ENCODE measurements at places on chromosomes 1 and 21. TPM values are rescaled to one million over a fixed set of nuclear protein-coding genes. Genes with fewer than 3 reads are reported as not detected.

- H3K27me3 ChIP-seq, result no peaks in the 10 kb centered on the region
- H3K36me3 ChIP-seq, result no peaks in the 10 kb centered on the region
- no peak for DNase-seq
- H3K4me3 ChIP-seq, result no peak overlapping the region
- H3K4me1 ChIP-seq, result peaks cover 12% of the 10 kb centered on the region
Measured at GRCh38 chr1:246591958-246592357, 25.7 kb downstream of the CNST start.

The OR14K1 gene
- total RNA-seq, result 1.1 TPM

DNA sequence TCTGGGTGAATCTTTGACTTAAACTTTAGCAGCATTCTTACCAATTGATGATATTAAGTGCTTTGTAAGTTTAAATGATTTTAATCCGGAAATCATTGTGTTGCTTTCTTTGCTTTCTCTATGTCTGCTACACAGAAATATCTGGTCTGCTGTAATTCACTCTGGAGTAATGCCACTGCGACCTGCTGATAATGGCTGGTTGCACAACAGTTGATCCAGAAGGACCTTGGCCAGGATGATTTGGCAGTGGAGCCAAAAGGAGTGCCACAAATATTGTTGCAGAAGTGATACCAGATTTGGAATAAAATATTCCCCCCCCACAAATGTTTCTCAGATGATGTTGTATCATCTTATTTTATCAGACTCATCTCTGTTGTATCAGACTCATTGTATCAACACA lies 2063.9 kb downstream of the MRPL39 start:
- no peak overlapping the region for H3K4me3 ChIP-seq
- no peaks in the 10 kb centered on the region for H3K4me1 ChIP-seq
- H3K27me3 ChIP-seq, result no peaks in the 10 kb centered on the region
- no peak for DNase-seq

DNA sequence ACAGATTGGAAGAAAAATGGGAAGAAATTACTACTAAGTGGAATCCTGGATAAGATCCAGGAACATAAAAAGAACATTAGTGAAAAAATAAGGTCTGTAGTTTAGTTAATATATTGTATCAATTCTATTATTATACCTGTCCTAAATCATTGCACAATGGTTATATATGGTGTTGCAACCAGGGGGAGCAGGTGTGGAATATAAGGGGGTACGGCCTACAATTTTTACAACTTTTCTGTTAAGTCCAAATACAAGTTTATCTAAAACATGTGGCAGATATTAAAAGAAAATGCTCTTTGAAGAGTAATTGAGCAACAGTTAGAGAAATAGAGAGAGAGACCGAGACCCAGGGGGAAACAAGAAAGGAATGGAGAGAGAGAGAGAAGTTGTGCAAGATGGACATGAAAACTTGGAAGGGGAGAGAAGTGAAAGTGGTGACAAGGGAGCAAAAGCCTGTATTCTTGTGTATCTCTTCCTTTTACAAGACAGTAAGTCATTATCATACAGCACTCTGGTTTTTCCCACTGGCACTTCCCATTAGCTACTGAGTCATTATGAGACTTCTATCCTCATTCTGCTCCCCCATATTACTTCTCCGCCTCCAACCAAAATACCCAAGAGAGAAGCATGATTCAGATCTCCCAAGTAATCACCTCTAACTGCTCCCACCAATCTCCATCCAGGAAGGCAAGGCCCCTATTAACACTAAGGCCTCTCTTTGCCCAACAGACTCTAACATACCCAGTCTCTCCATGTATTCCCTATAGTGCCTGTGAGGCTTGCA lies 22.3 kb upstream of the TRAF3IP3 start:
- no peak overlapping the region for H3K27ac ChIP-seq
- DNase-seq, result no peak
- no peak overlapping the region for H3K4me3 ChIP-seq
- H3K27me3 ChIP-seq, result no peaks in the 10 kb centered on the region
- H3K4me1 ChIP-seq, result no peaks in the 10 kb centered on the region

The LMOD1 gene
- 50.0 TPM for total RNA-seq

DNA sequence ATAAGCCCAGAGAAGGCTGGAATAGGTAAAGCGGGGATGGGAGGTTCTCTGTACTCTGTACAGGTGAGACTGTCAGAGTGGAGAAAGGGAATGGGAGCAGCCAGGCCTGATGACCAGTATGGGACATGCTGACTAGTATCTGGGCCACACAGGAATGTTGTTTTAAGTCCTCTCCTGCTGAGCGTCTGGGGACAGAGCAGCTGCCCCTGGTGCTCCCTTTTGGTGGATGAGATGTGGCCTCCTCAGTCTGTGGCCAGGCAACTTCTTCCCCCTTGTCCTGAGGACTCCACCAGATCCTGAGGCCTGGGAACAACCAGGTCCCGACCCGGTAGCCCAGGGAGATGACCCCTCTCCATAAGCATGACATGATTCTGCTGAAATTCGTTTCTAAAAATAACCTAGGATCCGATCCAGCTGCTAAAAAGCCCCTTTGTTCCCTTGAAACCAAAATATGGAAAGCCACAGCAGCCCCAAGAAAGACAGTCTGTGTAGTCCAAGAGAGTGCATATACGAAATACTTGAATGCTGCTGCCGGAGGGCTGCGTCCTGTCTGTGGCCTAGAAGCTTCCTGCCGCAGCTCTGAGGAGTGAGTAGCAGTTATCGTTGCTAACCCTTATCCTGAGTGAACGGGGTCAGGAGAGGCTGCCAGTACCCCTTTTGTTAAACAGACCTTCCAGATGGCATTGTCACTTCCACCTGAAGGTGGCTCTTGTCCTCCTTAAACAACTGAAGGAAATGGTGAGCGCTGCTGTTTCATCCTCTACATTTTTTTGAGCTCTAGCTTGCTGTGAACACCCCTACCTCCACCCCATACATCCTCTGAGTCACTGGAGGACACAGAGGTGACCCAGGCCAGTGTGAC lies 47.1 kb downstream of the ATP2B4 start:
- H3K27ac ChIP-seq, result peak overlapping the region; percentile 26
- peak; percentile 28 for DNase-seq
- no peaks in the 10 kb centered on the region for H3K27me3 ChIP-seq
- no peaks in the 10 kb centered on the region for H3K36me3 ChIP-seq
- peaks cover 38% of the 10 kb centered on the region for H3K4me1 ChIP-seq

DNA sequence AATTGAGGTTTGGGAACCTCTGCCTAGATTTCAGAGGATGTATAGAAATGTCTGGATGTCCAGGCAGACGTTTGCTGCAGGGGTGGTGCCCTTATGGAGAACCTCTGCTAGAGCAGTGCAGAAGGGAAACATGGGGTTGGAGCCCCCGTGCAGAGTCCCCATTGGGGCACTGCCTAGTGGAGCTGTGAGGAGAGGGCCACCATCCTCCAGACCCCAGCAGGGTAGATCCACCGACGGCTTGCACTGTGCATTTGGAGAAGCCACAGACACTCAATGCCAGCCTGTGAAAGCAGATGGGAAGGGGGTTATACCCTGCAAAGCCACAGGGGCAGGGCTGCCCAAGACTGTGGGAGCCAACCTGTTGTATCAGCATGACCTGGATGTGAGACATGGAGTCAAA lies 354.6 kb downstream of the ZNF326 start:
- H3K27ac ChIP-seq, result no peak overlapping the region
- H3K27me3 ChIP-seq, result no peaks in the 10 kb centered on the region
- H3K36me3 ChIP-seq, result no peaks in the 10 kb centered on the region
- DNase-seq, result no peak
- H3K4me3 ChIP-seq, result no peak overlapping the region

The LENEP gene
- total RNA-seq, result not detected

GRCh38 chr1:94143173-94143808 lies 22.3 kb upstream of the ABCA4 start:
- DNase-seq, result no peak
- H3K4me1 ChIP-seq, result peaks cover 19% of the 10 kb centered on the region
- H3K27ac ChIP-seq, result no peak overlapping the region
- H3K36me3 ChIP-seq, result no peaks in the 10 kb centered on the region
- H3K27me3 ChIP-seq, result no peaks in the 10 kb centered on the region

DNA sequence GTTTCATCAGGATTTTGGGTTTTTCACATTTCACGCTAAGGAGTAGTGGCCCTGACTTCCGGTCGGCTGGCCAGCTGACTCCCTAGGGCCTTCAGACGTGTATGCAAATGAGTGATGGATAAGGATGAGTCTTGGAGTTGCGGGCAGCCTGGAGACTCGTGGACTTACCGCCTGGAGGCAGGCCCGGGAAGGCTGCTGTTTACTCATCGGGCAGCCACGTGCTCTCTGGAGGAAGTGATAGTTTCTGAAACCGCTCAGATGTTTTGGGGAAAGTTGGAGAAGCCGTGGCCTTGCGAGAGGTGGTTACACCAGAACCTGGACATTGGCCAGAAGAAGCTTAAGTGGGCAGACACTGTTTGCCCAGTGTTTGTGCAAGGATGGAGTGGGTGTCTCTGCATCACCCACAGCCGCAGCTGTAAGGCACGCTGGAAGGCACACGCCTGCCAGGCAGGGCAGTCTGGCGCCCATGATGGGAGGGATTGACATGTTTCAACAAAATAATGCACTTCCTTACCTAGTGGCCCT lies 23.1 kb upstream of the TNFRSF1B start:
- H3K4me3 ChIP-seq, result no peak overlapping the region
- peak; percentile 43 for DNase-seq
- peaks cover 15% of the 10 kb centered on the region for H3K4me1 ChIP-seq

GRCh38 chr1:59266180-59266926 lies 30.5 kb upstream of the FGGY start:
- no peaks in the 10 kb centered on the region for H3K27me3 ChIP-seq
- DNase-seq, result no peak
- no peaks in the 10 kb centered on the region for H3K4me1 ChIP-seq
- no peak overlapping the region for H3K27ac ChIP-seq
- H3K4me3 ChIP-seq, result no peak overlapping the region

GRCh38 chr1:9069326-9070100 lies at the start of gene SLC2A5:
SLC2A5 (minus strand) TSS chr1:9069635; CDS start chr1:9069536, 99 bp downstream.
- DNase-seq, result no peak
- peak within 1 kb of the TSS; percentile 10 for H3K27ac ChIP-seq
- H3K36me3 ChIP-seq, result no peaks in the 10 kb centered on the region

GRCh38 chr1:172478485-172478884 lies 34.6 kb upstream of the PIGC start:
- no peaks in the 10 kb centered on the region for H3K36me3 ChIP-seq
- H3K4me3 ChIP-seq, result no peak overlapping the region
- no peaks in the 10 kb centered on the region for H3K4me1 ChIP-seq
- no peaks in the 10 kb centered on the region for H3K27me3 ChIP-seq

The AADACL3 gene
- not detected for total RNA-seq

DNA sequence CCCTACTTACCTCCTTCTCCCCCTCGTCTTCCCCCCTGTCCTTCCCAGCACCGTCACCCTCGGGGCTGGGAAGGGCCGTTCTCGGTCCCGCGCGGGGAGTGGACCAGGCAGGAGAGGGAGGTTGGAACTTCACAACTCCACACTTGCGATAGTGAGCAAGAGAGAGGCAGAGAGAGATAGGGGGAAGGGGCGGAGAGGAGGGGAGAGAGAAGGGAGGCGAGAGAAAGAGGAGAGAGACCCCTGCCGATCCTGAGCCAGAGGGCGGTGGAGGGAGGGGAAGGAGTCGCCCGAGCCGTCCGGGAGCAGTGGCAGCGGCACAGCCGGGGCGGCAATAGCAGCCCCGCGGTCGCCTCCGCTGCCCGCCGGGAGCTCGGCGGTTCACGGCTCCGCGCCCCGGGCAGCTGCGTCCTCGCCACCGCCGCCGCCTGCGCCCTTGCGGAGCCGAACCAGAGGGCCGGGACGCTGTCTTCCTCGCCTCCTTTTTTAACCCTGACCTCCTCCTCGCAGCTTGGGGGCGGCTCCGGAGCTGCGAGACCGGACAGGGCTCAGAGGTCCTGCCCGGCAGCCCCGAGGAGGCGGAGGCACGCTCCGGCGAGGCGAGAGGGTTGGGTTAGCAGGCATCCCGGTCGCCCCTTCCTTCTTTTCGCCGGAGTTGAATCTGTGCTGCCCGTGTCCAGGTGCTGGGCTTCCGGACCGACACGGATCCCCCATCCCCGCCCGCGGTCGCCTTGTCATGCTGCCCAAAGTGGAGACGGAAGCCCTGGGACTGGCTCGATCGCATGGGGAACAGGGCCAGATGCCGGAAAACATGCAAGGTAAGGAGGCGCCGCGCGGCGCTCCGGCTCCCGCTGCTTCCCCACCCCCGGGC lies 11.7 kb downstream of the NR5A2 start:
- H3K27ac ChIP-seq, result no peak overlapping the region
- peak; percentile 37 for DNase-seq
- H3K36me3 ChIP-seq, result no peaks in the 10 kb centered on the region
- peak overlapping the region; percentile 18 for H3K4me3 ChIP-seq

The PTGFR gene
- 1.8 TPM for total RNA-seq

DNA sequence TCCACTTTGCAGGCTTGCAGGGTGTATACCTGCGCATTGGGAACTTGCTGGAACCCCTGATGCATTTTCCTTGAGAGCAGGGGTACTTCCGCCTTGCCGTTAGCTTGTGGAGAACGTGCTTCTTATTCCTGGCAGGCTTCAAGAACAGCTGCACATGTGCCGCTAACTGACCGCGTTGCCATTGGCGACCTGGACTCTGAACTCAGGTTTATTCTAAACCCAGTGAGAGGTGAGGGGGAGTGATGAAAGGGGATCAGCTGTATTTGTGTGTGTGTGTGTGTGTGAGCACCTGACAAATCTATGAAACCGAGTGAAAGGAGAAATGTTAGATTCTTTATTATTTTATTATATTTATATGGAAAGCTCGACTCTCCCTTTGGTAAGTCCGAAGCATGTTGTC lies 128.6 kb downstream of the HUNK start:
- no peaks in the 10 kb centered on the region for H3K27me3 ChIP-seq
- no peak overlapping the region for H3K4me3 ChIP-seq
- H3K27ac ChIP-seq, result no peak overlapping the region

DNA sequence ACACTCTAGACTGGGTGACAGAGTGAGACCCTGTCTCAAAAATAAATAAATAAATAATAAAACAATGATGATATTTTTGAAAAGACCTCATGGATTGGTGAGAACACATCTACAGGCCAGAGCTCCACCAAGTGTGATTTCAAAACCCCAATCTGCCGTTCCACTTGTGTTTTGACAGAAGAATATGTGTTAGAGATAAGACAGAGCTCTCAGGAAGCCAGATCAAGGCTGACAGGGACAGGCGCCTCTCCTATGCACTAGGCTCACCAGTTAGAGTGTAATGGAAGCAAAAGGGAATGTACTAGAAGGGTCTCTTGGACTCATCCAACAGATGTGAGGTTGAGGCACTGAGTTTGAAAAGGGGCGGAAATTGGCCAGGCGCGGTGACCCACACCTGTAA lies 110.7 kb upstream of the ERRFI1 start:
- H3K27me3 ChIP-seq, result no peaks in the 10 kb centered on the region
- DNase-seq, result no peak
- H3K27ac ChIP-seq, result peak overlapping the region; percentile 96

The PRAMEF4 gene
- total RNA-seq, result not detected

GRCh38 chr1:7670334-7671145 lies 100.6 kb upstream of the VAMP3 start:
- no peak overlapping the region for H3K4me3 ChIP-seq
- DNase-seq, result no peak
- H3K36me3 ChIP-seq, result no peaks in the 10 kb centered on the region
- no peaks in the 10 kb centered on the region for H3K27me3 ChIP-seq
- H3K27ac ChIP-seq, result no peak overlapping the region

GRCh38 chr1:117346206-117346928 lies 20.9 kb upstream of the MAN1A2 start:
- no peak overlapping the region for H3K27ac ChIP-seq
- H3K4me3 ChIP-seq, result no peak overlapping the region
- H3K36me3 ChIP-seq, result no peaks in the 10 kb centered on the region
- no peaks in the 10 kb centered on the region for H3K27me3 ChIP-seq
- DNase-seq, result no peak
- no peaks in the 10 kb centered on the region for H3K4me1 ChIP-seq

The HSD3B2 gene
- not detected for total RNA-seq

The ALDH4A1 gene
- 5.4 TPM for total RNA-seq

GRCh38 chr1:153978274-153978909 lies 918 bp upstream of the JTB start:
- H3K27ac ChIP-seq, result peak overlapping the region; percentile 90
- peak overlapping the region; percentile 90 for H3K4me3 ChIP-seq
- H3K27me3 ChIP-seq, result no peaks in the 10 kb centered on the region
- no peak for DNase-seq
- peaks cover 22% of the 10 kb centered on the region for H3K36me3 ChIP-seq

All from thyroid gland (tissue), 4 donors.